Dorsolateral prefrontal cortex (tissue), 122 donors: ENCODE measurements at places on chromosomes 1 and 21.

GRCh38 chr1:17856496-17857108, 101.5 kb downstream of the ACTL8 start:
- DNase-seq: no peak

DNA sequence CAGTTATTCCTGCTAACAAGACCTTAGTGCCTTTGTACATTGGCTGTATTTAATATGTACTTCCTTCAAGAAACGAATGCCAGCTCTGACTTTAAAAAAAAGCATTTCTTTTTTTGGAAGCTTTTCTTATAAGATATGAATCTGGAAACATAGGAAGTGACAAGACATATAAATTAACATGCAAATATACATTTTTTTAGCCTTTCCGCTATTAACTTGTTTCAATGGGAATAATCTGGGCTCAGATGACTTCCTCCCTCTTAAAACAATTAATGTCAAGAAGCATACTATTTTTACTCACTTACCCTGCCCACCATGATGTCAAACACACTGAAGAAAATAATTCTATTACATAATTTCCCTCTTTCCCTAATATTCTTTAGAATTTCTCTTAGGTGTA, 1.4 kb downstream of the DENND1B start:
- no peak for DNase-seq

DNA sequence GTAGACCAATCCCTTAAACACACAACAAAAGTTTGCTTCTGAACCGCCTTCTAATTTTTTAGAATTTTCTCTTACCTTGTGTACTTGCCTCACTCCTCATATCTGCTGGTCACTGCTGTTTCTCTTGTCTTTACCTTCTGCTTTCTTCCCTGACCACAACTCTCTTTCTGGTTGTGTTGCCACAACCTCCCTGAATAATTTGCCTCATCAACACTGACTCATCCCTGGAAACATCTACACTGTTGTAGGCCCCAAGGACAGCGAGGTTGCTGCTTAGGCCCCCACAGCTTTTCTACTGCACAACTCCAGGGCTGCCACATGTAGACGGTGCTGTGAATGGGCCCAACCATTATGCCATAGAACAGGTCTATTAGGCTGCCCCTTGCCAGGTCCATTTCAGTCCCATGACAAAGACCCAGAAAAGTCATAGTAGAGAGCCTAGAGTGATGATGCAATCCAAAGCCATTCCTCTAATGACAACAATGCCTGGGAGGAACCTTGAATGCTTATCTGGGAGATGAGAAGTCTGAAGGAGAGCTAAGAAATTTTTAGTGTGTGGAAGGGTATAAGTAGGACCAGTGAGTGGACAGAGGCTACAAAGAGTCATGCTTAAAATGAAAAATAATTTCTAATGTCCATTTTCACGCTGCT, 36.6 kb upstream of the LCE5A start:
- no peak for DNase-seq

DNA sequence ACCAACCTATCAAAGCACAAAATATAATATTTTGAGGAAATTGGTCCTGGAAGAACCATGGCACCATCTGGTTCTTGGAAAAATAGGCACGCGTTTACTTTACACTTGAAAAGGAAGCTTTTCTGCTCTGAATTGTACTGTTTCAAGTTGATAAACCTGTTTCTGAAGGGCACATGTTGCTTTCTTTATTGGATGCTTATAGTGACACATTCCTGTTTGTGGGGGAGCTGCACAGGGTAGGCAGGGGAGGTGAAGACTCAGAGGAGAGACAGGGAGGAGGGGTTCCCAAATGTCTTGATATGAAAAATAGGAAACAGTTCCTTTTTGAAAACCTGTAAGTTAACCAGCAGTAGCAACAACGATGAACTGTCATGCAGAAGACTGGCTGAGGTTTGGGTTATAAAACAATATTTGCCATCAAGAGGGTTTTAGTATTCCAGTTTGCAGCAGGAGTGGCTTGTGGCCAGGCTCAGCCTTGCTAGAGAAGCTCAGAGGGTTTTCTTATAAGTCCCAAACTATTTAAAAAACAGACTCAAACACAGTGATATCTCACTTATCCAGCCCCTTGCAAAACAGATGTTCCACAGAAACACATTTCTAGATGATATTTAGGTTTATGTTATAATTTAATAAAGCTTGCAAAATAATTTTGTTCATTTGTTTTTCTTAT, 127.0 kb upstream of the MROH9 start:
- DNase-seq: no peak

GRCh38 chr1:200471739-200472138, 61.9 kb upstream of the ZNF281 start:
- DNase-seq: no peak

GRCh38 chr21:38349977-38350376, 93.2 kb downstream of the KCNJ15 start:
- no peak for DNase-seq

DNA sequence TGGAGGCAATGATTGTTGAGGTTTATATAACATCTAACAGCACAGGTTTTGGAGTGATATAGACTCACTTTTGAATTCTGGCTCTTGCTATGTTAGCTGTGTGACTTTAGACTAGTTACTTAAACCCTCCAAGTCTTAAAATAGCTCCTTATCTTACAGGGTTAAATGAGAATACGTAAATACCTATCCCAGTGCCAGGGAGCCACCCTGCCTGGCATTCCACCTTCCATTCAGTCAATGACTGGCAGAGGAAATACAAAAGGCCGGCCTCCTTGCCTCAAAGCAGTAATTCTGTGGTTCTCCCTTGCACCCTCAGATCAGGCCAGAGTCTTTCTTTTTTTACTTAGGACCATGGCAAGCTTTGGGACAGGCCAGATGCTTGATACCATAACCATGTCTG, 31.8 kb downstream of the DBT start:
- DNase-seq: no peak

- DNase-seq: no peak
Measured at GRCh38 chr1:30311749-30312148, 411.6 kb downstream of the MATN1 start.

DNA sequence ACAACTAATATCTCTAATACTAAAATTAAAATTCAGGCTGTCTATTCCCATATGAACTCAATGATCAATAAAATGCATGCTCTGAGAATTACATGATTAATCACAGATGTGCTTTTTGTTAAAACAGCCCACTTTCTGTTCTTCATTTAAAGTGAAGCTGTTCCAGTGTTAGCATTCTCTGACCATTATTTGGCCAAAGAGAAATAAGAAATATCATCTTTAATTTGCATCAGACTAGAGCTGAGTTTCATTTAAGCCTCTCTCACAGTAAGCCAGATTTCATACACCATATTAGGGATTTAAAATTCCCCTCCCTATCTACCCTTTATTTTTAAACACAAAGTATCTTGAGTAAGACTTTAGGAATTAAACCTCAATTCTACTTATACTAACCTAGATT, 261.6 kb downstream of the TPR start:
- no peak for DNase-seq

GRCh38 chr1:54052431-54052933, 522 bp downstream of the TMEM59 start:
- DNase-seq: no peak

- no peak for DNase-seq
Measured at GRCh38 chr1:164347980-164348379, 211.0 kb upstream of the PBX1 start.

GRCh38 chr1:101003012-101003650, 22.5 kb downstream of the DPH5 start:
- no peak for DNase-seq
